ENCODE measurements at places on chromosomes 7 and 10.

GRCh38 chr7:118349604-118350003 is 125.1 kb downstream of the ANKRD7 start:
- H3K4me1 ChIP-seq, result no peaks in the 10 kb centered on the region
- no peaks in the 10 kb centered on the region for H3K36me3 ChIP-seq
- DNase-seq, result no peak
- no peak overlapping the region for H3K4me3 ChIP-seq
- no peak overlapping the region for H3K27ac ChIP-seq

DNA sequence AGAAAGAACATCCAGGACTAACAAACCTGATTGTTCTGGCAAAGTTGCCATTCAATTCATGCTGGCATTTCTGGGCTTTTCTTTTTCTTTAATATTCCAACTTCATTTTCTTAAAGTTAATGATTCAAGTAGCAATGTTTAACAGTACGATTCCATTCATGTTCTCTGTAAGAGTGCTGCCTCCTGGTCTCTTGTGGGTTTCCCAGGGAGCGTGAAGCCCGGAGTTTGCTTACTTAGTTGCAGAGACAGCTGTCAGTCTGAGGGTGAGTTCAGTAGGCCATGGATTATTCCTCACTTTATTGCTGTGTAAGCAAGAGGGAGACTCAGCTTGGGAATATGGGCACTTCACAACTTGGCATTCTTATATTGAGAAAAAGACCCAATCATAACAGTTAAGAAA is 142.2 kb downstream of the TWIST1 start:
- no peaks in the 10 kb centered on the region for H3K27me3 ChIP-seq
- peaks cover 15% of the 10 kb centered on the region for H3K36me3 ChIP-seq
- peak overlapping the region; percentile 71 for H3K27ac ChIP-seq
- peaks cover 49% of the 10 kb centered on the region for H3K4me1 ChIP-seq
- DNase-seq, result no peak
- no peak overlapping the region for H3K4me3 ChIP-seq

DNA sequence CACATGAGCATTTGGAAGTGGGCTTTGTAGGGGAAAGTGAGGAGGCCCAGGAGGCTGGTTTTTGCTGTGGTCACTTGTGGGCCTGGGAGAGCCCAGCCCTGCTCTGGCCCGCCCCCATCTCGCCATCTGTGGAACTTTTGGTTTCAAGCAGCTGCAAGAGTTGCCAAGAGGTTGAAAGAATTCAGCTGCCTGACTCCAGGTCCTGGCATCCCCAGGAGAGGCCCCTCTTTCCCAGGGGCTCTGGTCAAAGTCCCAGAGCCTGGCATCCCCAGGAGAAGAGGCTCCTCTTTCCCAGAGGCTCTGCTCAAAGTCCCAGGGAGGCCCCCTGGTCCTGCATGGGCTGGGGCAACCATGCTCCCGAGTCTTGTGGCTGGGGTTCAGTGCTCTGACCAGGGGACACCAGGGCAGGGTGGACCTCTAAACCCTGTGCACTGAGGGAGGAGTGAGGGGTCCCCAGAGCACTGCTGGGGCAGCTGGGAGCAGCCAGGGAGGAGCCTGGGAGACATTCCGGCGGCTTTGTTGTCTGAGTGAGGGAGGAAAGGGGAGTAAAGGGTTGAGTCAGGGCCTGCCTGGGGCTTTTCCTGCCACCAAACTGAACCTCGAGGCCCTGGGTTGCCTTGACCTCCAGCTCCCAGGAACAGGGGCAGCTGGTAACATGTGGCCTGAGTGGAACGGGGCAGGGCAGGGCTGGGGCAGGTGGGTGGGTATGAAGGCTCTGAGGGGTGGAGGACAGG is 27.7 kb upstream of the CSGALNACT2 start:
- H3K4me3 ChIP-seq, result no peak overlapping the region
- DNase-seq, result no peak
- H3K27me3 ChIP-seq, result peaks cover 1% of the 10 kb centered on the region

GRCh38 chr10:119575991-119576390 is 20.8 kb downstream of the TIAL1 start:
- H3K4me3 ChIP-seq, result no peak overlapping the region
- H3K27me3 ChIP-seq, result no peaks in the 10 kb centered on the region
- H3K36me3 ChIP-seq, result peaks cover 34% of the 10 kb centered on the region
- no peak overlapping the region for H3K27ac ChIP-seq
- no peak for DNase-seq
- no peaks in the 10 kb centered on the region for H3K4me1 ChIP-seq

DNA sequence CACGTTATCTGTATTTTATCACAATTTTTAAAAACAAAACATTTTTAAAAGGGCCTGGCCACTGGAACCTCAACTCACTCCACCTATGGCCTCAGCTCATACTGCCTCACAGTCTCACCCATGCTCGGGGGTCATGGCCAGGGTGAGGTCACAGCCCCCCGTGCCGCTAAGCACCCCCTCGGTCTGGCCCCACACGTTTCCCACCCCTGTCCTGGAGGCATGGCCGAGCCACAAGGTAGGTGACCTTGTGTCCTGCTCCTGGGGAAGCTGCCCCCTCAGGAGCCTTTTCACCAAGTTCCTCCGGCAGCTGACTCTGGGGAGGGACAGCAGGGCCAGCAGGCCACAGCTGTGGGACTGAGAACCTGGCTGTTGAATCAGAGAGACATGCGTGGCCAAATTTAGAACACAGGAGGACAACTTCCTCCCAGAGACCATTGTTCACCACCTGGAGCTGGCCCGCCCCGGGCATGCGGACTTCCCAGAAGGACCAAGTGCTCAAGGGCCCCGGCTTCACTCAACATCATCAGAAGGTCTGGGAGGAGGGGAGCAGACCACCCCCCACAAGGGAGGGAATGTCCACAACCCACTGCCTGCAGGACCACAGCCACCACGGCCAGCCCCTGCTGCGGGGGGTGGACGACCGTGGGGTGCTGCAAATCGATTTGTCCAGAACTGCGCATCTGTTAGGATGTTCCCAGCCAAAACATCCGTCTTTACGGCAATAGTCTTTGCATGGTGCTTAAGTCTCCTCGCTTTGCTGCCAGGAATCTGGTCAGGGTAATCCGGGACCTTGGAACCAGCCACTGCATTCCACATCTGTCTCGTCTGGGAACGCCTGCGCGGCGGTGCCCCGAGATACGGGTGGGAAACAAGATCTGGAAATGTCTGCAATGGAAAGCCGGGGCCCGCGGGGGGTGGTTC is 48.6 kb upstream of the PDGFA start:
- DNase-seq, result no peak
- no peak overlapping the region for H3K4me3 ChIP-seq
- H3K36me3 ChIP-seq, result peaks cover 4% of the 10 kb centered on the region
- H3K27me3 ChIP-seq, result no peaks in the 10 kb centered on the region
- peaks cover 4% of the 10 kb centered on the region for H3K4me1 ChIP-seq
- peak overlapping the region; percentile 66 for H3K27ac ChIP-seq

GRCh38 chr7:92133737-92134270 is 473 bp downstream of the CYP51A1 start:
- no peaks in the 10 kb centered on the region for H3K27me3 ChIP-seq
- H3K27ac ChIP-seq, result peak overlapping the region; percentile 100
- H3K4me1 ChIP-seq, result peaks cover 48% of the 10 kb centered on the region

GRCh38 chr10:1488970-1489548 is 248.3 kb downstream of the ADARB2 start:
- no peak overlapping the region for H3K27ac ChIP-seq
- no peak overlapping the region for H3K4me3 ChIP-seq
- DNase-seq, result no peak
- H3K4me1 ChIP-seq, result no peaks in the 10 kb centered on the region
- H3K36me3 ChIP-seq, result no peaks in the 10 kb centered on the region

GRCh38 chr10:36468620-36469019 is 656.8 kb upstream of the ANKRD30A start:
- peaks cover 5% of the 10 kb centered on the region for H3K4me1 ChIP-seq
- no peak overlapping the region for H3K4me3 ChIP-seq
- no peak overlapping the region for H3K27ac ChIP-seq
- H3K27me3 ChIP-seq, result no peaks in the 10 kb centered on the region
